Amniotic epithelial cell (primary cell): ENCODE measurements at places on chromosomes 3 and 15.
A peak's percentile ranks its signal among the peaks of the same experiment; 100 is the strongest.

DNA sequence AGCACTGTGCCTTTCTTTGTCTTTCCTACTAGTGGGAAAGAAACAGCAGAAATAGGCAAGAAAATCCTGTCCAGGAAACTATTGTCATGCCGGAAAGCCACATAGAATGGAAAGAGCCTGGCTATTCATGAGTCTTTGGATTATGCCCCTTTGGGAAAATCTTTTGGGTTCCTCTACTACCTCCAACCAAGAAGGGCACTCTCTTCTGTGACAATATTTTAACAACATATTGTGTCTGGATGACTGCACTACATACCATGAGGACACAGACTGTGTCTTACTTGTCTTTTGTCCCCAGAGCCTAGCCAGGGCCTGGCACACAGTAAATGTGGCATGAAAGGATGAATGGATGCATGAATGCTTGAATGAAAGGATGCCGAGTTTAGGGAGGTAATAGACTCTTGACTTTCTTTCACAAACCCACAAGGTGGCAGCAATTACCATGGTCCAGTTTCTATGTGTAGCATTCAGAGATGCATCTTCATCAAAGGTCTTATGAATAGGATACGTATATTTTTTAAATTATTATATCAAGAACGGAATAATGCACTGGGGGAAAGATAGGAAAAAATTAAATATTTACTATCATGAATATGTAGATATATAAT is 30.3 kb downstream of the ARL14 start:
- peak; percentile 56 for DNase-seq

- no peak for DNase-seq
Observed at GRCh38 chr3:102464261-102464660, 29.4 kb downstream of the ZPLD1 start.

- no peak for DNase-seq
Observed at GRCh38 chr15:41895491-41895890, 1.6 kb upstream of the SPTBN5 start.

DNA sequence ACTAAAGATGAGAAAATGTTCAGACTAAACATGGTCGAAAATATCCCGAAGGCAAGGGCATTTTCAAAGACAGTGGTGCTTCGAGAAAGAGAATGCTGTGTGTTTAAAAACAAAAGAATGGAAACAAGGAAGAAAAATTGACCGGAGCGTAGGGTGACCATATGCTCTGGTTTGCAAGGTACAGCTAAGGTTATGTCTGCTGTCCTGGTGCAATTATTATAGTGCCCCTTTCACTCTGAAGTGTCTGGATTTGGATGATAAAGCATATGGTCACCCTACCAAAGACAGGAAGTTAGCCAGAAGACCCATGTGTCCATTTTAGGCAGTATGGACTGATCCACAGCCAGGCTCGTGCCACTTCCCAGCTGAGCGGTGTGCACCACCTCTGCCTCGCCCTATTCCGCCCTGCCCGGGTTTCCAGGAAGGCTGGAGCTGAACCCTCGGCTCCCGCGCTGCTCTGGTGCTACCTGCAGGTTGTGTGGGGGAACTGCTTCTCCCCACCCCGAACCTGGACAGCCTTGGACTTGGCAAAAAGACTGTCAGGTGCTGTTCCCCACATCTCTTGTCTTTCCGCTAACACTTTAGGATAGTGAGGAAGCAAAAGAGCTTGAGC is 25.2 kb downstream of the GOLGA6D start:
- DNase-seq = peak; percentile 31

GRCh38 chr3:127217596-127218453 is 24.9 kb downstream of the PRR23E start:
- no peak for DNase-seq

DNA sequence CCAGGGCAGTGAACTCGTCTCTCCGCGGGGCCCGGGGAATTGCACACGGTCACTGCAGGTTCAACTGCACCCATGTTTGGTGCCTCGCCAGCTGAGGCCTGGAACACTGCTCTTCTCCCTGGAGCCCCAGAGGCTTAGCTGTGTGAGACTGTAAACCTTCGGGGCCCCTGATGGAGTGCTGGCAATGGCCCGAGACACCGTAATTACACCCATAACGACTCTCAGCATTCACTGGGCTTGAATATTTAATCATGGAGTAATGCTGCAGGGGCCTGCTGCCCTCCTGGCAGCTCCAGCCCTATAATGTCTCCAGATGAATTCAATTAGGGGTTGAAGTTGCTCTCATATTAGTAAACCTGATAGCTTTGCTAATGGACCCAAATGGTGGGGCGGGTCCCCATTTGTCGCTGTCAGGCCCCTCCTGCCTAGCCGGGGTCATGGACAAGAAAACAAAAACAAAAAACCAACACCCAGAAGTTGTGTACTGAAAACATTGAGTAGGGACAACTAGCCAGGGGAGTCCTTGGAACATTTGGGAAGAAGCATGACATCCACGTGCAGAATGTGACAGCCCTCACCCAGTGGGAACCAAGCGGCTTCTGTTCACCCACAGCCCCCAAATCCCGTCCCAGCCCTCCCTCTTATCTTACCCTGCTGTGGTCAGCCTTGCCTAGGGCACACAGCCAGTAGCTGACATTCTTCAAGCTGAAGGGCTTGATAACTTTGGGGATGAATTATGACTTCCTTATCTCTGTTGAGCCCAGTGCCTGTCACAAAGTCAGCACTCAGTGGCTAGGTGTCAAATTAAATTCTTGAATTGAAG is 74.3 kb upstream of the SCN5A start:
- DNase-seq = peak; percentile 43
